T-helper 9 cell (primary cell): ENCODE measurements at places on chromosomes 12 and 14.

DNA sequence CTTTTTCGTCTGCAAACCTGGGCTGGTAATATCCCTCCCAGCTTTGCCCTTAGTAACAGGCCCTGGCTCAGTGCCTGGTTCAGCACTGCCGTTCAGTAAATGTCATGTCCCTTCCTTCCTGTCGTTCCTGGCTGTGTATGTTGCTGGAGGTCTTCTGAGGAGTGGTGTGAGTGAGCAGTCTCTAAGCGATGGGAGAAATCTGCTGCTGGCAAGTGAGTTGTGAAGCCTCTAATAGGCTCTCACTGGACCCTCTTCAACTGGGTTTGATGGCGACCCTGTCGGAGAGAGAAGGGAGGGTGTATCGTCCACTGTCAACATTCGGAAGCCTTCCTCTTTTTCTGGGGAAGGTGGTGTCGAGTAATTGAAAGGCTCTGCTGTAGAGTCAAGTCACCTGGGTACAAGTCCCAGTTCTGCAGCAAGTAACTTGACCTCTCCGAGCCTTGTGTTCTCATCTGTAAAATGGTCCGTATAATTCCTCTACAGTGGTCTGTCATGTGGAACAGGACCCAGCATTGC, 62.8 kb downstream of the HRK start:
- DNase-seq = no peak

DNA sequence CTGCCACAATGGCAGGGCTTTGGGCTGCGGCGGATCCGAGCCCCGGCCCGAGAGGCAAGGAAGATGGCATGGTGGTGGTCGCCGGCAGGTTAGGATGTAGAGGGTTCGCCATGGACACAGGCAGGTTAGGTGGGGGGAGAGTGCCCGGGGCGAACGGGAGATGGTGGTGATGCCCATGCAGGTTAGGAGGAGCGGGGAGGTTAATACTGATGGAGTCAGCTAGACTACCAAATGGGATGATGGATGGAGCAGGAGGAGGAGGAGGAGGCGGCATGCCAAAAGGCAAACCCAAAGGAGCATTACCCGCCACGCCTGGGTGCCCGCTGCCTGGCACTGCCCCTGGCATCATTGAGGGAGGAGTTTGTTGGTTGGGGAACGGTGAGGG, 6.2 kb downstream of the MYL6 start:
- DNase-seq = no peak

- DNase-seq = no peak
Observed at GRCh38 chr12:19127270-19127669, 2.3 kb upstream of the PLEKHA5 start.

- DNase-seq = no peak
Observed at GRCh38 chr12:129337413-129337812, 484.1 kb downstream of the GLT1D1 start.

DNA sequence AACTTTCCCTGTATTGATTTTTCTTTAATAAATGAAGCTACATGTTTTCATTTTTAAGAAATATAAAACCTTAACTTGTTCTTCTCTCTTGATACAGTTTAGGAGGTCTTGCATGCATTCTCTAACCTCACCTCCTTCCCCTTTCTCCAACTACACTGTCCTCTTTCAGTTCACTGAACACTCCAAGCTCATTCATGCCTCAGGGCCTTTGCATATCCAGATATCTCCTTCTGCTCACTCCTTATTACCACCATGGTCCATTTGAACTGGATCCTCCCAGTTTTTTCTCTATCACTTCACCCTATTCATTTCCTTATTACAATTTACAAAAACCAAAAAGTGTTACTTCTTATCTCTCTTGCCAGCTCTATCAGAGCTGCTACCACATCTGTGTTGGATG, 242.9 kb upstream of the PLEKHG7 start:
- no peak for DNase-seq

- DNase-seq = no peak
Observed at GRCh38 chr12:114263056-114263805, 142.7 kb downstream of the TBX5 start.
